ENCODE measurements at places on chromosomes 2 and 18.

DNA sequence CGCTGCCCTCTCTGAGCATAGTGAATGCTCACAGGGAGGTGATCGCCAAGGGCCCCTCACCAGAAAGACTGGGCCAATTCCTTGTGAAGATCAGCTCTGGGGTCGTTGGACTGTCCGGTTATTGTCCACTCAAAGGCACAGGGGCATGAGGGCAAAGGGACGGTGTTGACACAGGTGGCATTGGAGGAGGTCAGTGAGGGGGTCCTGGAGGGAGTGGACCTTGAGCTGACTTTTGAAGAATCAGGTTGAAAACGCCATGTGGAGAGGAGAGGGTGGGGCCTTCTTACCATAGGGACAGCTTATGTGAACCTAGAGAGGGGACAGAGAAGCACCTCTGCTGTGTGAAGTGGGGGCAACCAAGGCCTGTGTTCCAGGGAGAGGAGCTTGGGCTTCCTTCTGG is 131.5 kb downstream of the TFCP2L1 start:
- no peak for DNase-seq

- no peak for DNase-seq
These were observed 162.1 kb downstream of the LDLRAD4 start for GRCh38 chr18:13380691-13381070.

DNA sequence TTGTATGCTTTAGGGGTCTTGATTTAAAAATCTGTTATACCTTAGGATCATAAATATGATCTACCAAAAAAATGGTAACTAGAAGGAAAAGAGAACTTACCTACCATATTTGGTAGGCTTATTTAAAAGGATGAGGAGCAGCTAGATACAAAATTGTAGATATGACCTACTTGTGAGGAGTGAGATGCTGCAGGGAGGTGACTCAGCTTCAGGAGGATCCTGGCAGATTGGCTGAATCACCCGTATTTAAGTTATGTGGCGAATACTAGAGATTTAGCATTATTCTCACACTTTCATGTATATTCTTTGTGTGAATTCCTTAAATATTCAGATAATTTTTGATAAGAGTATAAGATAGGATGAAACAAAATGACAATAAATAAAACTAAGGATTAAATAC is 657.3 kb upstream of the LINC00305 start:
- peak; percentile 23 for DNase-seq

- DNase-seq = no peak
These were observed 196.1 kb downstream of the BABAM2 start for GRCh38 chr2:28086611-28087010.

GRCh38 chr2:12718015-12718671 is 1.4 kb downstream of the TRIB2 start:
- no peak for DNase-seq

DNA sequence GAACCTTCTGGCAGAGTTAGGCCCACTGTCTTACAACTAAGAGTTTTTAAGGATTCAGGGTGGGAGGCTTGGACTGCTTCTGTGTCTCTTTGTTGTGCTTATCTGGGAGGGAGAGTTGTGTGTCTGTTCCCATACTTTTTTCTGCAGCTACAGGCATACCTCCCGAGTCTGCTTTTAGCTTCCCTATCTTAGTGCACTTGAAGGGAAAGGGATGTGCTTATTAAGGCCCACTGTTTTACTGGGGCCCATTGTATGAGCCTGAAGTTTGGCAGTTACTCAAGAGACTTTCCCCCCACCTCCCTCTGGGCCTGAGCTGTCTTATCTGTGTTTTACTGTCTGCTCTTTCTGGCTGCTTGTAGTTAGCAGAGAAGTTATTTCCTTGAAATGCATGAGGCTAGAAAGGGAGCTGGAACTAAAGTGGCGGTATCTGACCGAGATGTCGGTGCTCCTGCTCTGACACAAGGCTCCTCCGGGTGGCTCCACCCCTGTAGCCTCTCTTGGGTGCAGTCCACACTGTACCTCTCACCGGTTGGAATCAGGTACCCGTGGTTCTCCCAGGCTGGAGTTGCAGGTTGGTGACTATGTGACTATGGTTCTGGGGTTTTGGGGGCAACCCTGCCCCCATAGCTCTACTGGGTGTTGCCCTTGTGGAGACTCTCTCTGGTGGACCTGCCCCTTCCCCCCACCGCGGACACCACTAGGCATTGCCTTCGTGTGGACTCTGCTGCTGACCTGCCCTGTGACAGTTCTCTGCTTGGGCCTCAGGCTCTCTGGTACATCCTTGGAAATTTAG is 12.9 kb downstream of the UBR3 start:
- no peak for DNase-seq

DNA sequence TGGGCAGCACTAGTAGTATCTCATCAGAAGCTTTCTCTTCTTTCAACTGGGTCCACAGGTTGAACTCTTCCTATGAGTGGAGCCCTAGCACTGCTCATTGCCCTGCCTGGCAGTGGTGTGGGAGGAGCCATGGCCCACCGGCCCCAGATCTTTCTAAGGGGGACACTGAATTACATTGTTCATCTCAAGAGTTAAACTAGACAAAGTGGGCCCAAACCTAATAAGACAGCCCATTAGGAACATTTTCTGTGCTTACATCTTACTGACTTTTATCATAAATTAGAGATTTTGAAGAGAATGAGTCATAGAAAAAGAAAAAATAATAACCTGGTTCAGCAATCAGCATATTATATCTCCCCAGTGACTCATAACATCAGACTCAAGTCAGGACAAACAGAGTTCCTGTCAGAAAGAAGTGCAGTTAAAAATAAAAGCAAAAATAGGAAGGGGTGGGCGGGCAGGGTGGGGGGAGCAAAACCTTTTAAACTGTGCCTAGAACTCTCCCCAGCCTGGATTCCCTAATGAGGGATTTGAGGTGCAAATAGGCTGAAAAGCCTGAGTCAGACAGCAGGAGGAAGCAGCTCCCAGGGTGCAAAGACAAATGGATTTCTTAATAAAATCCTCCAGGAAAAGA is 161.6 kb upstream of the TRIB2 start:
- DNase-seq = no peak
